Activated CD8-positive, alpha-beta memory T cell treated with anti-CD3 and anti-CD28 coated beads, Interleukin-2, amount 10 ng/mL, durations not matched to agents 7 days and 5 days (primary cell): ENCODE measurements at places on chromosomes 2 and 18.

DNA sequence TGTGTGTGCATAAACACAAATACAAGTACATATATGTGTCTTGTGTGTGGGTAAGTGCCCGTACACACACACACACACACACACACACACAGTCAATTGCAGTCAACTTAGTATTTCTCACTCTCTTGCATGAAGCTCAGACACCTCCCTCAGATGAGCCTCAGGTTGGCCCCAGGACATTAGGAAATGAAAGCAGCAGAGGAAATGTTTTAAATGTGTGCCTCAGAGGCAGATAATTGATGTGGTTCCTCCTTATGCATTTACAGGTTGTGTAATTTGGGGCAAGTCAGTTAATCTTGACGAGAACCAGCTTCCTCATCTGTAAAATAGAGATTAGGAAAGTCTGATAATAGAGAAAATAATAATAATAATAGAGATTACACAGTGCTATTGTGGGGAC is 814.0 kb upstream of the ID2 start:
- no peak for DNase-seq

- no peak for DNase-seq
Observed at GRCh38 chr2:23285091-23285800, 99.7 kb upstream of the KLHL29 start.

- no peak for DNase-seq
Observed at GRCh38 chr2:63866009-63866709, 24.5 kb downstream of the UGP2 start.

DNA sequence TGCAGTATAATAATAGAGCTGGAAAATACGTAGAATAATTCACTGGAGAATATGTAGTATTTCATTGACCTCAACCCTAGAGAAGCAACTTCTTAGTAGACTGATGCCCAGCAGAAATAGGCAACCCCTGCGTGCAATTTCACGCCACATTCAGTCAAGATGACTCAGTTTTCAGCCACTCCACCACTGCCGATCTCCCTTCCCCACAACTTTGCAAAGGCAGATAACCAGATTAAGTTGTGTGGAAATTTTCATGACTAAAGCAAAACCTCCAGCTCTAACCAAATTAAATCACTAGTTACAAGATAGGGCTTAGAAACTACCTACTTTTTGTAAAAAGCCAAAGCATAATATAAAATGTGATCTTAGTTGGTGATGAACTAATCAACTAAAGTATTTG is 63.3 kb upstream of the STK17B start:
- DNase-seq, result peak; percentile 91

DNA sequence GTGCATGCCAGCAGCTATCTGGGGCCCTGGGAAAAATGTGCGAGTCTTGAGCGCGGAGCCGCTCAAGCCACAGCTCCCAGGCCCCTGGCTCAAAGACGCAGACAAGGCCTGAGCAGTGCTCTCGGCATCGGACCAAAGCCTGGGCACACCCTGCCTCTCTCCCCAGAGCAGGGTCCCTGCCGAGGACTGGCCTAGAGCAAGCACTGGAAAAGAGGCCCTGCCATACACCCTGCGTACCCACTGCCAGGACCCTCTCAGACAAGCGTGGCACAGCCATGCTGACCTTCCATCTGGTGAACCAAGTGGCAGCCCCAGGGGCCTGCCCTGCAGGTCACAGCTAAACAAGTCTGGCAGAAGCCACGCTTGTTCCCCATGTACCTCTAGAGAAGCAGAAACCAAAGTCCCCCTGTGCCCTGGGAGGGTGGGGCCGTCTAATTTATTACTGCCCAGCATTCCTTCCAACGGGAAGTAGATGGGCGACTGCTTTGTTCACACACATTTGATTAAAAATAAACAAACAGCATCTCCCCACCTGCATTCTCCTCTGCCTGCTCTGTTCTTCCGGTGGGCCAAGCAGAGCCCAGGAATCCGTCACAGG is 14.0 kb downstream of the STK25 start:
- no peak for DNase-seq

GRCh38 chr2:190875891-190876290 is 4.7 kb upstream of the GLS start:
- peak; percentile 58 for DNase-seq

- DNase-seq, result no peak
Observed at GRCh38 chr18:43961722-43962121, 684.4 kb upstream of the SYT4 start.

GRCh38 chr2:54680397-54681041 is 42.9 kb upstream of the EML6 start:
- DNase-seq, result peak; percentile 74

DNA sequence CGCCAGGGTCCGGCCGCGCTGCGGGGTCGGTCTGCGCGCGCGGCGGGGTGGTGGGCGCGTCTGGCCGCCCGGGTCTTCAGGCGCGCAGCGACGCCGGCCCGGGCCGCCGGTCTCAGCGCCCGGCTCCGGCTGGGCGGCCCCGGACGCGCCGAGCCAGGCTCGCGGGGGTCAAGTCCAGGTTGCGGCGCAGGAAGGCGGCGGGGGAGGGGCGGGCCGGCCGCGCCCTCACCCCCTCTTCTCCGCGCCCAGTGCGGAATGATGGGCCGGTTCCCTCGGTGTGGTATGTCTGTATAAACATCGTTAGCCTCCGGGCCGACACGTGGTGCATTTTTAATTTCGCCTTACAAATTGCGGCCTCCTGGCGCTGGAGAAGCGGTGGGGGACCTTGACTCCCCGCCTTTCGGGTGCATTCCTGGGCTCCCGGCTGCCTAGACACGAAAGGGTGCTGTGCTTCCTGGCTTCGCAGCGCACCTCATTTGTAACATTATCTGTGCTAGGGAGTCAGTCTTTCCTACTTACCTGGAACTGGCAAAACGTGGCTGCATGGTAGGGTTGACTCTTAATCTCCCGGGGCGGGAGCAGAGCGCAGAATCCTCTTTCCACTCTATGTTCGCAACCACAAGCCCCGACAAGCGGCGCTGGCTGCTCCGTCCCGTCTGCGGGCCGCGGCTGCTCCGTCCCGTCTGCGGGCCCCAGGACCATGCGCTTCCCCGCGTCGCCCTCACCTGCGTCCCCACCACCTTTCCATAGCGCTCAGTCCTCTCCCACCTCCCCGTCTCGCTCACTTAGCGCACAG is 69.0 kb downstream of the CTAGE1 start:
- DNase-seq, result no peak

- DNase-seq, result no peak
Observed at GRCh38 chr2:197165020-197165419, 145.6 kb downstream of the ANKRD44 start.

DNA sequence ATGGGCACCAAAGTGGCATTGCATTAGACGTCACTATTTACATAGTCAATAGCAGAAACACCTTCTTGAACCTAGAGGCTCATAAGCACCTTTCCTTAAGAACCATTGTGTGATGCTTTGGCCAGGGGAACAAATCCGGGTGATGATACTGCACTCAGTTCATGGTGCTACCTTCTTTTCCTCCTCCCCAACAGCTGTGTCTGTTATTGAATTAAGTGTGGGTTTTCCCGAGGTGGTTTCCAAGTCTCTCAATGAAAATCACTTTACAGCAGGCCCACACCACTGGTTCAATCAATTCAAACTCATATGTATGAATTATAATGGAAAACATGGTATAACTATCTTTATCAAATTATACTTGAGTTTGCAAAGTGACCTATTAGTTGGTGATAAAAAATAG is 9.3 kb upstream of the EFEMP1 start:
- DNase-seq, result no peak

DNA sequence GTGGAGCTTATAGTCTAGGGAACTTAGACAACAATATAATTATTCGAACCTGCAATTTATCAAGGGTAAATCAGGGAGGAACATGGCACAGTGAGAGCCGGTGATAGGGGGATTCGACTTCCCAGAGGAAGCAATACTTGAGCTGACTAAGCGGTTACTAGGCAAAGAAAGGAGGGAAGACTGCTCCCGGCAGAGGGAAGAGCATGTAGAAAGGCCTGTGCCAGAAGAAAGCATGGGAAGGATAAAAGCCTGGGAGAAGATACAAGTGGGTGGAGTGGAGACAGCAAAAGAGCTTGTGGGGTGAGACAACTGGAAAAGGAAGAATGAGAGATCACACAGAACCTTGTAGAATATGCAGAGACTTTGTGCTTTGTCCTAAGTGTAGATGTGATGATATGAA is 93.3 kb downstream of the MARCHF4 start:
- no peak for DNase-seq

DNA sequence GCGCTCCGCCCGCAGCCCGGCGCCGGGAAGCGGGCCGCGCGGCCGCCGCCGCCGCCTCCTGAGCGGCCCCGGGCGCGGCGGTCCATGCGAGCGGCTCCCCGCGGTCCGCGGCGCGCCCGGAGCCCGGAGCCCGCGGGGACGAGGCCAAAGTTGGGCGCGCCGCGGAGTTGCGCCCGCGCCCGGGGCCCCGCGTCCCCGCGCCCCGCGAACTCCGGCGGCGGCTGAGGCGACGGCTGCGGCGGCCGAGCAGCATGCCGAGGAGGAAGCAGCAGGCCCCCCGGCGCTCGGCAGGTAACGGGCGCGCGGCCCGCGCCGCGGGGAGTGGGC is 992 bp downstream of the TSHZ1 start:
- DNase-seq, result no peak

- no peak for DNase-seq
Observed at GRCh38 chr2:115190459-115190858, 748.0 kb downstream of the DPP10 start.
